Stimulated activated CD4-positive, alpha-beta T cell treated with anti-CD3 and anti-CD28 coated beads, TNF-alpha, amount 100 ng/mL, for 1 hour (primary cell): ENCODE measurements at places on chromosomes 2 and 18.

- no peak for DNase-seq
Observed at GRCh38 chr2:119059940-119060339, 98.6 kb downstream of the C1QL2 start.

DNA sequence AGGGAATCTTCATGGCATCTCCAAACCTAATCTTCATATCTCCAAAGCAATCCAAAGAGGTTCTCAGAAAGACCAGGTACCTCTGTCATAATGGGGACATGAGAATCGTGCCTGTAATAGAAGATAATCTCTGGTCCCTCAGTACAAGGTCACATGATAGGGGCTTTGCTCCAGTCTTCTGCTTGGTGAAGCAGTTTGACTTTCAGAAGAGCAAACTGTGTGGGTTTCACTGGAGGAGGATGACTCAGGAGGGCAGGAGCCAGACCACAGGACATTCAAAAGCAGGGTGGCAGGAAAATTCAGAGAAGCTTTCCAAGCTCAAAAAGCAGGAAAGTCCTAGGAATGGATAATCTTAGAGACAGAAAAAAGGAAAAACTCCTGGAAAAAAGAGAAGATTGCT, 10.6 kb upstream of the PAX3 start:
- DNase-seq: no peak

GRCh38 chr2:219460424-219460926, 25.8 kb downstream of the SPEG start:
- DNase-seq: no peak

DNA sequence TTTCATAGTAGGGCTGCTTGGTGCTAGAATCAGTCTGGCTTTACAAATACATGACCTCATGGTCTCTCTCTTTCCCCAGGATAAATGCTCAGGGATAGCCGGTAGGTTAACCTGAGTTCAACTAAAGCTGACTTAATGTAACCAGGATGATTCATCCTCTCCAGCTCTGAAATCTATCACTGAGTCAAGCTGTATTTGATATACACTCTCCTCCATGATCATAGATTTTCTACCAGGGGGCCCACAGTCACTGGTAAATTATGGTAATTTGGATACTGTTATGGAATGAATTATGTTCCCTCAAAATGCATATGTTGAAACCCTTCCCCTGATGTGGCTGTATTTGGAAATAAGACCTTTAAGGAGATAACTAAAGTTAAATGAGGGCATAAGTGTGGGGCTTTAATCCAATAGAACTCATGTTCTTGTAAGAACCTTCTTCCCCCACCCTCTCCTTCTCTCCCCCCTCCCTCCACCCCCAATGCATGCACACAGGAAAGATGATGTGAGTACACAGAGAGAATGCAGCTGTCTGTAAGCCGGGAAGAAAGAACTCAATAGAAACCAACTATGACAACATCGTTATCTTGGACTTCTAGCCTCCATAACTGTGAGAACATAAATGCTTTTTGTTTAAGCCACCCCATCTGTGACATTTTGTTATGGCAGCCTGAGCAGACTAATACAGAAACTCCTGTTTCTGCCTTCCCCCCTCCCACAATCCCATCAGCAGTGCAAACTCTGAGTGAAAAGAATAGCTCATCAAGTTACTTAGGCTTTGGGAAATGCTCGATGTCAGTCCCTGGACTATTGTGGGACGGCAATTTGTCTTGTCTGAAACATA, 134.9 kb upstream of the KYNU start:
- no peak for DNase-seq

GRCh38 chr2:106745468-106745867, 140.5 kb downstream of the ST6GAL2 start:
- no peak for DNase-seq

DNA sequence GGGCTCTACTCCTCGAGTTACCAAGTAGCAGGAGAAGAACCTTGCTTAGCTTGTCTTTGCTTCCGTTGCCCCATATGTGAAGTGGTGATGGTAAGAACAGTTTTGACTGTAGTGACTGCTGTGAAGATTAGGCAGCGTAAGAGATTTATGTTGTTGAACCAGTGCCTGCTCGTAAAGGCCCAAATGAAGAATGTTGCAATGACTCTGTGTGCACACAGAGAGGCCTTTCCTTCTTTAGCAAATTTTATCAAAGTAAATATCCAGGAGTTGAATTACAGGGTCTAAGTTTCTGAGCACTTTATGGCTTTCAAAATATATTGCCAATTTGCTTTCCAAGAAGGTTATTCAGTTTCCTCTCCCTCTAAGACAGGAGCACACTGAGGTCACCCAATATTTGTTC, 14.5 kb downstream of the NTSR2 start:
- DNase-seq: no peak

GRCh38 chr2:15359716-15360531, 201.2 kb downstream of the NBAS start:
- no peak for DNase-seq

GRCh38 chr2:232260075-232260474, 118.5 kb upstream of the ALPP start:
- DNase-seq: no peak

GRCh38 chr2:99354070-99354469, 16.9 kb downstream of the EIF5B start:
- no peak for DNase-seq

- DNase-seq: no peak
Observed at GRCh38 chr2:157692768-157693167, 64.1 kb upstream of the ACVR1C start.

DNA sequence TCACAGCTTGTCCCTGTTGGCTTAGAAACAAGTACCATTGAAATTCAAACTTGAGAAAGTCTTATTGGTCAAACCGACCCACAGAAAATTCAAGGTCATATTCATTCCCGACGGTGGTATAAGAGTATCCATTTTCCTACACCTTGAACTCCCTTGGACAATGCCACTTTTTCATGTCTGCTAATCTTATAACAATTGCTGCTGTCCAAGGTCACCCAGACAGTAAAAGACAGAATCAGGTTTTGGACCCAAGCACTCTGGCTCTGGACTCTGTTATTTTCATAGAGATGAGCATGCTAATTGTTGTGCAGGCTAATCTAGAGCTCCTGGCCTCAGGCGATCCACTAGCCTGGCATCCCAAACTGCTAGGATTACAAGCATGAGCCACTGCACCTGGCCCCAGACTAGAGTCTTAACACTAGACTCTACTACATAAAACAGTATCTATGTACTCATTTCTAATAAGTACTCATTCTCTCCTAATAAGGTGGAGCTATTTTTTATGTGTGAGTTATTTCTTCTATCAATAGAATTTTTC, 57.8 kb downstream of the C2orf76 start:
- DNase-seq: no peak

DNA sequence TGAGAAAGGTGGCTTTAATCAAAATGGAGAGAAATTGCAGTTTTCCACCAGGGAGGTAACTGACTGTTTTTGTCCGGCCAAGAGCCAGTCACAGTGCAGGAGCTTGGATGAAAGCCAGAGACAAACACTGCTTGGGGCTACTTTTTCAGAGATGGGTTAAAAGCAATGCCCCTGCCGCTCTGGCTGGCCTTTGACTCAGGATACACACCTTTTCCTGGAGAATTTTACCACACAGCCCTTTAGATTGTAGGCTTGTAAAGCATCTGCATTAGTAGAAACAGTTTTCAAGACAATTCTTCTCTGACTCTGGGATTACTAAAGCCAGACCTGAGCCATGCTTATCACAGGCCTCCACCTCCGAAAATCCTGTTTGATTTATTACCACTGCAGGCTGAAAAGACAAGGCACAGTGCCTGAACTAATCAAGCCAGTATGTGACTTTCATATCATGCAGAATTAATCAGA, 79.7 kb downstream of the CCBE1 start:
- DNase-seq: no peak

DNA sequence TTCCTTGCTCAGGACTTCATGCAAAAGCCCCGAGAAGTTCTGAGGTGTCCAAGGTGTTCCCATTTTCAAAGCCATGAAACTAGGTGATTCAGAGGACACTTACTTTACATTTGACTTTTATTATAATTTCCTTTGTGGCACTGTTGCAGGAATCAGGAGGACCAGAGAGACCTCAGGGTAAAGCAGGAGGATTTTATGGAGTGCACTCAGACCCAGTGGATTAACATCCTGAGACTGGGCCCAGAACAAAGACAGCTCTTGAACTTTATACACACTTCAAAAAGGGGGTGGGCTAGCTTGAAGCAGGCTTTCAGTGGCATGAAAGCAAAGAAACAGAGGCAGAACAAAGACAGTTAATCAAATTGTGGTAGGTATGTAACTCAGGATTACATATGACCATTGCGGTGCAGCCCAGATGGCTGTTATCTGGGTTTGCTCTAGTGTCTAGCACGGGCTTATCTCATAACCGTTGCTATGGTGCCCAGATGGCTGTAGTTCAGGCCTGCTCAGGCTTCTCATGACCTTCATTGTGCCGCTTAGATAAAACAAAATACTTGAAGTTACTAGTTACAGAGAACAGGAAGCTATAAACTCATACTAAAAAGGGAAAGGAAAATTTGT, 39.4 kb downstream of the TMEM182 start:
- no peak for DNase-seq

GRCh38 chr18:63903851-63904570, 3.7 kb upstream of the SERPINB10 start:
- no peak for DNase-seq

DNA sequence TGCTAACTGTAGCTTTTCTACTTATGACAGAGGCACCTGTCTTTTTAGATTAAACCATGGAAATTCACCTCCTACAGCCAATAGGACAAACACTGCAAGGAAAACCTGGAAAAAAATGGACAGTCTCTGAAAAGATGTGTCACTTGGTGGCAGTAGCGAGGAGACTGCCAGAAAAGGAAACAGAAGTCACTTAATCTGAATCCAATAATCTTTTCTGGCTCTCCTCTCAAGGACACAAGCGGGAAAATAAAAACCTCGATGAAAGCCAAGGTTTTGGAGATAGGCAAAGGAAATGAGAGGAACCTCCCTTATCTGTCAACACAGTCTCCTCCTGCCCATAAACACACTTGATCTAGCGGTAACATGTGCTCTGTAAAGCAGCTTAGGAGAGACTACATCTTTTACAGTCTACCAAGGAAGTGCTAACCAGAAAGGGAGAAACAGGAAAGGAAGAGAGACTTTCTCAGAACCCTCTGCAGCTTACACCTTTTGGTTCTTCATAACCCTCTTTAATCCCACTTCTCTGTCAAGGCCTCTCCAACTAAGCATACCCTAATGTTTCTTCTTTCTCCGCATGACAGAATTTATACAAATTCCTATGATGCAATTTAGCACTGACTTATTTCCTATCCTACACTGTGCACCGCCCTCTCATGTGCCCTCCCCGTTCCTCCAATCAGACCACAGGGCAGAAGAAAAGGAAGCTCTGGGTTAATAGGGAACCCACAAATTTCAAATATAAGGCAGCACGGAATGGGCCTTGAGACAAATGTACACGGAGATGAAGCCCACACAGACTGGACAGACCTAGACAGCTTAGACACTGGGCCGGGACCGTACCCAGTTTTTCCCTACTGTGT, 52.8 kb downstream of the CLASP1 start:
- DNase-seq: no peak

DNA sequence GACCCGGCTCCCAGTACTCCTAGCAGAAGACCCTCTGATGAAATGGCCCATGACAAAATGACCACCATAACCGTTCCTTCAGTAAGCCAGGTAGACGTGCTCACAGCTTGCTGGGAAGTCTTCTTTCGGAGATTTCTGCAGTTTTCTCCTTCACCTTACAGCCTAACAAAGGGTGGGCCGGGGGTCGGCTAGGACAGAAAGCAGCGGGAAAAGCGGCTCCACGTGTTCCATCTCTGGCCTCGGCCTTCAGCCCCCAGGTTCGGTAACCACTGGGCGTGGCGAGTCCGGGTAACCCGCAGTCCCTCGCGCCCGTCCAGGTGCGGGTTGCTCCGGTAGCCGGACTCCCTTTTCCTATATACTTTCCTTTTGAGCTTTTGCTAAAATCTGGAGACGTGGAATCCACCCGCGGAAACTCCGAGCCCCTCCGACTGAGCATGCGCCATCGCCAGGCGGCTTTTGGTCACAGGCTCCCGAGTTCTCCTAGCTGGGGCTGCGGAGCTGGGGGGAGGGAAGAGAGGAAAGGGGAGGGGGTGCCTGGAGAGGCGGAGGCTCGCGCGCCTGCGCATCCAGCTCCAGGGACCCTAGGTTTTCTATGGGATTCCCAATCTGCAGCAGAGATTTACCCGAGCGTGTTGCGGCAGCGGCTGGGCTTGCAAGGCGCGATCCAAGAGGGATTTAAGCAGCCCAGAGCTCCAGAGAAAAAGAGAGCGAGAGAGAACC, at the start of gene VSNL1:
Gene VSNL1 (plus strand): TSS at position 604 of the 720 bp plus-strand sequence. CDS start 51,379 bp downstream, outside the sequence.
- DNase-seq: no peak

DNA sequence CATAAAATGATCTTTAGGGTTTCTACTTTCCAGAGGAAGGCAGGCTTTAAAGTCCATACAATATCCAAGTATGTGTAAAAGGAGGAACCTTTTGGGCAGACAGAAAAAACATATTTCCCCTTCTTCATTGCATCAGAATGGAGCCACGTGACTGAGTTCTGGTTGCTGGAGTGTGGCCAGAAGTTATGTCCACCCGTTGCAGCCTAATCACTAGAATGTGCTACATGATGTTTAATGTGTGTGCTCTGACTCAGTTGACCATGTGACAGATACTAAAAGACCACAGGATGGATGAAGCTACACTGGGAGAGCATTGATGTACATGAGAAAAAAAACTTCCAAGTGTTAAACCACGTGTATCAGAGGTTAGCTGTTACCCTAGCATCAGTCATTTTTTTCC, 460.9 kb downstream of the RIT2 start:
- no peak for DNase-seq

GRCh38 chr2:219002395-219003266, 9.4 kb upstream of the CRYBA2 start:
- no peak for DNase-seq

- DNase-seq: no peak
Observed at GRCh38 chr2:46377666-46378560, 80.7 kb downstream of the EPAS1 start.

GRCh38 chr2:151795646-151796240, 32.5 kb downstream of the ARL5A start:
- no peak for DNase-seq

GRCh38 chr2:119013671-119014070, 71.7 kb downstream of the MARCO start:
- DNase-seq: no peak

GRCh38 chr2:63027220-63027619, 23.4 kb upstream of the OTX1 start:
- DNase-seq: no peak
